ENCODE measurements at places on chromosomes 11 and 22.

- no peak for DNase-seq
These were observed 22.2 kb downstream of the P2RY2 start for GRCh38 chr11:73240190-73240781.

DNA sequence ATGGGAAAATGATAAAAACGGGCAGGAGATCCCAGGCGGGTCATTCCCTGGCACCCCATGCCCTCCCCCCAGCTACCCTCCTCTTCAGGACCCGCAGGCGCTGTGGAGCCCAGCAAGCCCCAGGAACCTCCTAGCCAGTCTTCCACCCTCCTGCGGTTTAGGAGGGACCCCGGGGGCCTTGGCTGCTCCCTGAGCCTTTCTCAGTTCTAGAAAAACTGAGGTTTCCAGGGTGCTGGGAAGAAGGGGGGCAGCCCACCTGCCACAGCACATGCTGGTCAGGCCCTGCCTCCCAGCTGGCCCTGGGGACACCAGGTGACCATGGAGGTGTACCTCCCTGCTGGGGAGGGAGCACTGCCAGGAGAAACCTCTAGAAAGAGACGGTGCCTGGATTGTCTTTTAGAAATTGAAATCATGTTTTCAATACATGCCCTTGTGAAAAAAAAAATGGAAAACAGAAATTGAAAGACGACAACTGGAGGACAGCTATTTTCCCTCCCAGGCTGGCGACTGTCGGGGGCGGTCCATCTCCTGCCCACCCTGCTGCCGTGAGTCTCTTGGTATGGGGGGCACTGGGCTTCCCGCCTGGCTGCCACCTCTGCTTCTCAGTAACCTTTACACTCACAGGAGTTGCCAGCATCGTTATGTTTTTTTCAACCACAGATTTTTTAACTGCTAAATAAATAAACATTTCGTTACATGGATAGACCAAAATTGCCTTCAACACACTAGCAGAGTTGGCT is 398.5 kb downstream of the TBC1D22A start:
- no peak for DNase-seq

DNA sequence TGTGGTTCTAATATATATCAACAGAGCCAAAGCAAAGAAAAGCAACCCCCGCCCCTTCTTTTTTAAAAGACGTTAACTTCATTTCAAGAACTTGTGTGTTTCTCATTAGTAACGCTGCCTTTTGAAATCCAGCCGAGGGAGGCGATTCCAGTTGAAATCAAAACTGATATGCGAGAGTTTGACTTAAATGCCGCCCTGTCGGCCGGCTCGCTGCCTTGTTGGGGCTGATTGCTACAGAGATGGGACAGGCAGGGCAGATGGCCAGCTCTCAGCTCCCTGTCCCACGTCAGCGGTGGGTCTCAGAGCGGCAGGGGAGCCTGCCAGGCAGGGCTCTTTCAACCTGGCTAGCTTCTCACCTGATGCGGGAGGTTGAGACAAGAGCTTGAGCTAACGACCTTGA is 51.9 kb upstream of the ALX4 start:
- no peak for DNase-seq

GRCh38 chr11:108351468-108351867 is 115.9 kb downstream of the C11orf65 start:
- no peak for DNase-seq

- DNase-seq, result no peak
These were observed 1.2 kb upstream of the GANAB start for GRCh38 chr11:62647609-62648005.

GRCh38 chr22:20214853-20215252 is 53.3 kb downstream of the RTN4R start:
- DNase-seq, result no peak
